Astrocyte (in vitro differentiated cells and primary cell): ENCODE measurements at places on chromosomes 2 and 18.

DNA sequence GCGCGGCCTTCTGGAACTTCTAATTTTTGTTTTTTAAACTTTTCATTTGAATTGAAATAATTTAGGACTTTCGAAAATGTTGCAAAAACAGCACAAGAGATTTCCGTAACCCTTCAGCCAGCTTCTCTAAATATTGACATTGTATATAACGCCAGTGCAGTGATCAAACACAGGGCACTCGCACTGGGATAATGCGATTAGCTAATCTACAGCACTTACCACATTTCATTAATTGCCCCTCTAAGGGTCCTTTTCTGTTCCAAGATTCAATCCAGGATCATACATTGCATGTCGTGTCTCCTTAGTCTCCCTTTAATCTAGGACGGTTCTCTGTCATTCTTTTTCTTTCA, 343 bp upstream of the CD302 start:
- no peak for DNase-seq

DNA sequence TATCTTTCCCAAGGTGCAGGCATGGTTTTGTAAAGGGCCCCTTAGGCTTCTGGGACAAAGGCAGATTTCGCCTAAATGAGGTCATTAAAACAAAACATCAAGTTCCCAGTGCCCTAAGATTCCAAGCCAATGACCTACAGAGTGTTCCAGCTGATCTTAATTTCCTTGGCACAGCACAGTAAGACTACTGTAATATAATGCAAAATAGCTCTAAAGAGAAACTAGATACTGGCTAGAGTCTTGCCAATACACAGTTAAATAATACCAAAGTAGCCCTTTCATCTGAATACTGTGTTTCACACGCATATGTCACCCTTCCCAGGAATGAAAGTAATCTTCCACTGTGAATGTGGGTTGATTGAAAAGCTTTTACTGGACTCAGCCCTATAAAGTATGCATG, 14.7 kb downstream of the GRB14 start:
- peak; percentile 60 for DNase-seq

DNA sequence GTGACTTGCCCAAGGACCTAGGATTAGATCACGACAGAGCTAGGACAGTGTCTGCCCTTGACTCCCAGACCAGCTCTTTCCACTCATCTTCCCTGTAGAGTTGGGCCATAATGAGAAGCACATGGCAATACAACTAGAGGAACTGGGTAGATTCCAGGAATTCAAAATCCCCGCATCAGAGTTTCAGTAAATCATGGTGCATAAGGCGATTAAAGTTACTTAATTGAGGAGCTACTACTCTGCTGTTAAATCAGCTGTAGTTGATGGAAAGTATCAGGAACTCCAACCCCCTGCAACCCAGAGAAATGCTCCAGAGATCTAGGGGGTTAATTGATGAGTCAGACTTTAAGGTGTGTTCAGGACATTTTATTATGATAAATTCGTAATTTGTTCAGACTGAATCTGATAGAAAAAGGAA, 5.7 kb downstream of the ANTXR1 start:
- no peak for DNase-seq

GRCh38 chr2:11456251-11456650, 9.7 kb downstream of the E2F6 start:
- no peak for DNase-seq

GRCh38 chr2:43084699-43085091, 141.7 kb downstream of the ZFP36L2 start:
- peak; percentile 83 for DNase-seq

- peak; percentile 24 for DNase-seq
Observed at GRCh38 chr2:206392118-206392517, 51.2 kb upstream of the ADAM23 start.

DNA sequence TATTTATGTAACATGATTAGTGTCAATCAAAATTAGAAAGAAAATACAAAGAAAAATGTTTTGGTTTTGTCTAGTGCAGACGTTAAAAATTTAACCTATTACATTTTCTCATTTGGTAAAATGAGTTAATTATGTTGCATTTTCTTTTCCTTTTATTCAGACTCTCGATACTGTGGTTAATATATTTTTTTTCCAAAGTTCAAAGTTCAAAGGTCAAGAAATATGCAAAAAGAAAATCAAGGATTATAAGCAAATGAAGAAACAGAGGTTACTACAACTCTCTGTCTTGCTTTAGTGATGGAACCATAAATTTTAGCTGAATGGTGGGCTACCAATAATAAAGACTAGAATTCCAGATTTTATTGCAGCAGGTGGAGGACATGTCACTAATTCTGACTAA, 133.3 kb upstream of the TFPI start:
- DNase-seq = no peak

DNA sequence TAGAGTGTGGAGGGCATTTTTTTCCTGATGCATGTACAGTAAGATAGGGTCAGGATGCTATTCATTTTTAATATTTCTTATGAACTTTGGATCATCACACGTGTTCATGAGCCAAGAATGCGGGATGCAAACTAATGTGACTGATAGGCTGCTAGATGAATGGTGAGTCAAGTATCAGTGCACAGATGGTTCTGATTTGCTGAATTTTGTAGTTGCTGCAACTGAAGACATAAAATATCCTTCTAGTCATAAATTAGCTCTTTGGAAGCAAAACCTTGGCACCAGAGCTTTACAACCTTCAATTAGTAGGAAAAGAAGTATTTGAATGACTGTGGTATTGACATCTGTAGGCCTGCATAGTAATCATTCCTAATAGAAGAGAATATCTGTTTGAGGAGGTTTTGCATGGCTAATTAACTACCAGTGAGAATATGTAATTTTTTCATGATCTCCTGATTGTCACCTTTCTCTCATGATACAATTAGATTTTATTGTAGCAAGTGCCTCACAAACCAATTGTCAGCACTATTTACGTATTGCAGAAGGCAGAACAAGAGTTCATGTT, 94.0 kb downstream of the VRK2 start:
- peak; percentile 54 for DNase-seq

DNA sequence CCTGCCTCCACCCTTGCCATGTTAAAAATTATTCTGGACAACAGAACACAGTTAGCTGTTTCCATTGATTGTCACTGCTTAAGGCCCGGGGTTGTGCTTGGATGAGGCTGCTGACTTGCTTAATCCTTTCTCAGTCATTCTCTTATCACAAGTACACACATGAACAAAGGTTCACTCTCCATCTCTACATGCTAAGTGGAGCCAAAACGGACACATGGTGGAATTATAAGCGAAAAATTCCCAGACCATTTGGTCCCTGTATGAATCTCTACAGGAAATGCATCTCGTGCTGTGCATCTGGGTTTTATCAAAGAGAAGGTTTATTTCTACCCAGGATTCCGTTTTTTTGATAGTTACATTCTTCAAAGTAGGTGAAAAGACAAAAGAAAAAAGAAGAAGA, 177.5 kb upstream of the ETAA1 start:
- no peak for DNase-seq

- DNase-seq = no peak
Observed at GRCh38 chr2:30422444-30423040, 24.5 kb upstream of the LCLAT1 start.

- no peak for DNase-seq
Observed at GRCh38 chr2:53793261-53793660, 6.4 kb downstream of the ERLEC1 start.

DNA sequence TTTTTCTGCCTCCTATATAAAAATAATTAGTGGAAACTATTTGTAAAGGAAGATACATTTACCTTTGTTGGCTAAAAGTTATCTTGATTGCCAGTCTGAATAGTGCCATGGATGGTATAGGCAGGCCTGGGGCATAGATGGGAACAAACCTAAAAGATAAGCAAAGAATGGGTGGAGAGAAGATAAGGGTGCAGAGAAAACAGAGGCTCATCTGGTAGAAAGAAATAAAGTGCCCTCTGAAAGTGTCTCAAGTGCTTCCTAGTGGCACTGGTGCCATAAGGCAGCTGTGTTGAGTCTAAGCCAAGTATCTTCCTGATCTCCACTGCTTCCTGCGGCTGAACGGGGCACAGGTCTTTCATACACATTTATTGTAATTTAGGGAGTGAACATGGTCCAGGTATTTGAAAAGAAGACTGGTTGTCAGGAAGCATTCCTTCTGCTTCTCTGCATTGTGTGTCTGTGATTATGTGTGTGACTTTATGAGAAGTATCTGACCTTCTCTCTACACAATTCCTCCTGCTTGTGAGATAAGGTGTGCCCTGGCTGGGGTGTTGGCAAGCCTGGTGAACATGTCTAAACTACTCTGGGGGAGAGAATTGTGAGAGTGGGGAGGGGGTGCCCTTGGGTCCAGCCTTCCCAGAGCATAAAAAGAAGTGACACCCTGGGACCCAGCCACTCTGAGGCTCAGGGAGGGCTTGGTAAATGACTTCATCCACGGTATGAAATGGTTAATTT, 280.5 kb downstream of the CAMKMT start:
- no peak for DNase-seq

DNA sequence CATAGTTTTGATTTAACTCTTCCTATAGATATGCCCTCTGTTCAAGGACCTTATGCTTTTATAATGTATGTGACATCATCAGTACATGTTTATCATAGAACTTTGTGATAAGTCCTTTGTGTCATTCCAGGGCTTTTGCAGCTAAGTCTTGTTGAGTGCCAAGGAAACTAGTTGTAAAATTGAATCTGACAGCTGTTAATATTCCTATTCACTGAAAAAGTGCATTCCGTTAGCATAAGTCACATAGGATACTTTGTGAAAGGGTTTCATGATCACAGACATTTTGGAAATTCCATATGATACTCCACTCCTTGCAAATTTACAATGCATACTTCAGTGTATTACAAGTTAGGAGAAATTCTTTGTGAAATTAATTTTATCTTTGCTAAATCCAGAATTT, 503.4 kb downstream of the CCDC85A start:
- peak; percentile 36 for DNase-seq

DNA sequence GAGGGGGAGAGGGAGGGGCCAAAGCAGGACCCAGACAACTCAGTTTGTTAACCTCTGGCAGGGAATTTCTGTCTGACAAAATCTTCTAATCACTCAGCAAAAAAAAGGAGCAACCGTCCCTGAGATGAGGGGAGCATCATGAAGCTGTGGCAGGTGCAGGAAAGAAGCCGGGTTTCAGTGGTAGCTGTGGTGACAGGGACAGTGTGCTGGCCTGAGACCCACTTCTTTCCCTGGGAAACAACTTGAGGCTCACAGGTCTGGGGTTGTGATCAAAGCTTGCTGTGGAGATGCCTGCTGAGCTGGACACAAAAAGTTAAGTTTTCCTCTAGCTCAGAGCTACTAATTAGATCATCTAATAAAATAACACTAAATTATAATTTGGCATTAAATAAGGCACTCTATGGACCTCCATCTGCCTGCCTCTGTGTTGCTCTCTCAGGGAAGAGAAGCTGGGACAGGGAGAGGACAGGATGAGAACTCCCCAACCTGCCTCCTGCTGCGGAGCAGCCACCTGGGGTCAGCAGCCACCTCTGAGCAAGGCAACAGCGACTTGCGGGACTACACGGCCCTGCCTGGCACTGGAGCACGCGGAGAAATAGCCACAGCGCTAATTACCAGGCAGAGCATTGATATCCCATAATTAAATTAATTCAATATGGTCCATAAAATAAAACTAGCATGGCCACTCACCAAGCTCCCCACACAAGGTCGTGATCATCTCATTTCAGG, 104.6 kb upstream of the TEX51 start:
- DNase-seq = no peak

DNA sequence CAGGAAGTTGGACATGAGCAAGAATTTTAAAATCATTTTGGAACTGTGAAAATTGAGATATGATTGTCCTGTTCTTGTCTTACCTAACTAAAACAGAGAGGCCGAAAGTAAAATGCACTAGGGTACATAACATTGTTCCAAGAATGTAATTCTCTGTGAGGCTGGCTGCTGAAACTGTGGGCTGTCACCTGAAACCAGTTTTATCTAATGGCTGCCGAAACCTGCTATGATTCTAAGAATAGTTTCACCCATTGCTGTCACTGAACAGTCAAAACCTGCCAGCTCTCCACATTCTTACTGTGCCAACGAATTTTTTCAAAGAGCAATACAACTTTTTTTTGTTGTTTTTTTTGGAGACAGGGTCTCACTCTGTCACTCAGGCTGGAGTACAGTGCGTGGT, 119.3 kb upstream of the ZSWIM2 start:
- no peak for DNase-seq

GRCh38 chr18:28198620-28199019, 21.7 kb upstream of the CDH2 start:
- no peak for DNase-seq

GRCh38 chr2:235725841-235726240, 232.0 kb downstream of the AGAP1 start:
- no peak for DNase-seq

- no peak for DNase-seq
Observed at GRCh38 chr2:15786003-15786654, 154.2 kb upstream of the MYCN start.

DNA sequence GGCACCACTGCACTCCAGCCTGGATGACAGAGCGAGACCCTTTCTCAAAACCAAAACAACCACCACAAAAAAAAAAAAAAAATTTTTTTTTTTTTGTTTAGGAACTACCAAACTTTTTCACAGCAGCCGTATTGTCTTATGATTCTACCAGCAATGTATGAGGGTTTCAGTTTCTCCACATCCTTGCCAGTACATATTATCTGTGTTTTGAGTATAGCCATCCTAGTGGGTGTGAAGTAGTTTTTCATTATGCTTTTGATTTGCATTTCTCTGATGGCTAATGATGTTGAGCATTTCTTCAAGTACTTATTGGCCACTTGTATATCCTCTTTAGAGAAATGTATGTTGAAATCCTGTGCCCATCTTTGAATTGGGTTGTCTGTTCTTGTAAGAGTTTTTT, 51.7 kb downstream of the COX7A2L start:
- no peak for DNase-seq

DNA sequence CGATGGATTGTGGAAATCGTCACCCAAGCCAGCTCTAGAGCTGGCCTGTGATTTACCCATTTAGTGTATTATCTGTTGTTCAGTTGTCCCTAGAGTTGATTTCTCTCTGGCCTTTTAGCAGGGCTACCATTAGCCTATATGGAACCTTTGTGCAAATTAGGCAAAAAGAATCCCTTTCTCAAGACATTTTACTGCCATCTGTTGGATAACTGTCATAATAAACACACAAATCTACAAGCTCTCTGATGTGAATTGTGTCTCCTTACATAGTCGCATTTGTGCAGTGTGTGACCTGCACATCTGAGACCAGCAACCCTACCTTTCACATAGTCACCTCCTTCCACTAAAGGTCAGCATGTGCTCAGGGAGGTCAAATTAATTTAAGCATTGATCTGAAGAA, 34.0 kb downstream of the LOXHD1 start:
- DNase-seq = no peak

- no peak for DNase-seq
Observed at GRCh38 chr2:197191177-197191939, 119.2 kb downstream of the ANKRD44 start.

DNA sequence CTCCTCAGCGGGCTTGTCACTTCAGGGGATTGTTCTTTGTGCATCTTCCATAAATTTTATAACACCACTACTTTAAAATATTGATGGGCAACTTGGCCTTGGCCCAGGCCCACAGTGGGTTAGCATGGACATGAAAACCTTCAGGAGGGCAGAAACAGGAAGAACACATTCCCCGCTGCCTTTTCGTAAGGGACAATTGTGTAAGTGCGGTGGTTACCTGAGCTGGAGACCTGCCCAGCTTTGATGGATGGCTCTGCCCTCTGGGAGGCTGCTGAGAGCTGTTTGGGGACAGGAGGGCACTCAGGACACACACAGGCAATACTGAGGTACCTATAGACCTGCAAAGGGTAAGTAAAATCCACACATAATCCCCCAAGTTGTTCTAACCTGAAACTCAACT, 46.8 kb downstream of the FECH start:
- DNase-seq = no peak
